ENCODE measurements at places on chromosomes 12 and 14.

GRCh38 chr12:66668311-66668710, 10.6 kb downstream of the GRIP1 start:
- no peak for DNase-seq

DNA sequence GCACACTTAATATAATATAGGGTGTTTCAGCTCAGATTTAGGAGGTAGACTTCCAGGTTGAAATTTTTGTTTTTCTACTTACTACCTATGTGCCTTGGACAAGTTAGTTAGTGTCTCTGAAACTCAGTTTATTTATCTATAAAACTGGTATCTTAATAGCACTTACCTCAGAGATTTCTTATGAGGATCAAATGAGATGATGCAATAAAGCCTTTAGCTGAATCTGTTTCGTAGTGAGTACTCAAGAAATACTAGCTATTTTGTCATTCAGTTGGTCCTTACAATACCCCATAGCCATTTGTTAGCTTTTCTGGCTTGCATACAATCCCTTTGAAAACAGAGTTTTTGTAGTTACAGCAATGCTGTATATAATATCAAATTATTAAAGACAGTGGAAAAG, 497.0 kb downstream of the NRXN3 start:
- no peak for DNase-seq

- peak; percentile 85 for DNase-seq
Measured at GRCh38 chr12:57001448-57001906, 4.9 kb downstream of the ZBTB39 start.

- no peak for DNase-seq
Measured at GRCh38 chr14:29687071-29687765, 240.4 kb downstream of the PRKD1 start.

- DNase-seq, result no peak
Measured at GRCh38 chr12:65596514-65597091, 227.7 kb upstream of the HMGA2 start.

DNA sequence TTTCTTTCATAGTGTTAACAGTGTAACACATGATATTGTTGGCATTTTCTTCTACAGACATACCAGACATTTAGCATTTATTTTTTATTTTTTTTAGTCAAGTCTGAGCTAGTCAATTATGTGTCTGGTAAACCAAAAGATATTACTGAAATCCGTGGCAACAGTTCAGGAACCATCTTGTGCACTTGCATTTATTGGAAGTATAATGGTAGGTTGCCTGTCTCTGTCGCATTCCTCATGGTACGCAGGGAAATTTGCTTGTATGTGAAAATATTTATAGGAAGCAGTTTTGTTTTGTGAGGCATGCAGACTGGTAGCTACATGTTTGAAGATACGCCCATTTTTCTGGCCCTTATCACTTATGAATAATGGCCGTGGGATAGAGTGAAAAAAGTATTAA, 186.1 kb upstream of the SLC38A2 start:
- no peak for DNase-seq

- peak; percentile 8 for DNase-seq
Measured at GRCh38 chr12:107091989-107092641, 1.2 kb downstream of the CRY1 start.

DNA sequence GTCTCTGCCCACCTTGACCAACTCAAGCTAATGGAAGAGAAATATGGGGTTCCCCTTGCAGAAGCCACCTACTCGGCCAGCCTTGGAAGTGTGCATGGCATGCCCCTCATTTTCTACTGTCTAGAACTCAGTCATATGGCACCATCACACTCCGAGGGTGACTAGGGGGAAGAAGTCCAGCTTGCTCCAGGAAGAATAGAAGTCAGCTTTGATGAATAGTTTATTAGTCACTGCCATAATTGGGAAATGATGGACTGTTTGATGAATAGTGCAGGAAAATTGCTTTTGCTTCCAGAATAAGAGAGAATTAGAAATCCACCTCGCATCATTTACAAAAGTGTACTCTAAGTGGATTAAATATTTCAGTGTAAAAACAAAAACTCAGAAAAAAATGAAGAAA, 1030.6 kb downstream of the VRK1 start:
- DNase-seq, result no peak

DNA sequence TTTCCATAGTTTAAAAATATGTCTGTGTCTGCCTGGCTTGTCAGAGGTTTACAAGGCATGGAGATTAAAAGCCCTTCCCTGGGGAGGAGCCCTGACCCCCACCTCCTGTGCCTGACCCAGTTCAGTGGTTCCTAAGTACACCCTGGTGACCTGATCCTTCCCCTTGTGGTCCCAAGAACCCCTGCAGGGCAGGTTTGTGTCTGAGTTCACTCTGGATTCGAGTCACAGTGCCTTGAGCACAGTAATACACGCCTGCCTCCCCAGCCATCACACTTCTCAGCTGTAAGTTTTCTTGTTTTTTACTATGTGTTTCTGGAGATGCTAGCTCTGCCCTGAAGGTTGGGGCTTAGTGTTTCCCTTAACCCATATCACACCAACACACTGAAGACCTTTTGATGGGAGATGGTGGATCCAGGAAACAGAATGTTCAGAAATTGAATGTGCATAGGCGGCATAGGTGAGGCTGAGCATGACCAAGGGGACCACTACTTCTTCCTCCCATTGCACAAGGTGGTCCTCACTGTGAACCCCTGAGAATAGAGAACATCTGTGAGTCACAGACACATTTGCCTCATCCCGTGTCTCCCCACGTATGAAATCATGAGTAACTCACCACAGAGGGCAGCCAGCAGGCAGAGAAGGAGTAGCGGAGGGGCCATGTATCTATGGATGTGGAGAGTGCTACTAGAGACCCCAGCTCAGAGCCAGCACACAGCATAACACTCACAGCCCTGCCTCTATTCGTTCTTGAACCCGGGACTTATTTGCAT, 962.9 kb downstream of the TMEM121 start:
- DNase-seq, result peak; percentile 59

GRCh38 chr14:88026890-88027289, 22.0 kb downstream of the GPR65 start:
- no peak for DNase-seq

DNA sequence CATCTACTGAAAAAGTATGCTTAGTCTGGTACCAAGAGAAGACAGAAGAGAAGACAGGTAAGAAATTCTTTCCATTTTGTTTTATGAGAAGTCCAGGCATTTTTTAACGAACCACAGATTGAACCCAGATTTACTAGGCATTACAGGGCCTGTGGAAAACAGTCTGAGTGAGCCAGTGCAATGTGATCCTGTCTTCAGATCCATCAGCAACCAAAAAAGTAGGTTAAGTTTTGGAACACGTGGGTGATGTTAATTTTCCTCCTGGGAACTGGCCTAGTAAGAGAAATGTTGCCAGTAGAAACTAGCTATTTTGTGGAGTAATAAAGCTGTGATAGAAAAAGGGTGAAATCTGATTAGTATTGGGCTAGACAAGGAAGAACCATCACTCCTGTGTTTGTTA, 440.9 kb upstream of the SEL1L start:
- DNase-seq, result no peak

DNA sequence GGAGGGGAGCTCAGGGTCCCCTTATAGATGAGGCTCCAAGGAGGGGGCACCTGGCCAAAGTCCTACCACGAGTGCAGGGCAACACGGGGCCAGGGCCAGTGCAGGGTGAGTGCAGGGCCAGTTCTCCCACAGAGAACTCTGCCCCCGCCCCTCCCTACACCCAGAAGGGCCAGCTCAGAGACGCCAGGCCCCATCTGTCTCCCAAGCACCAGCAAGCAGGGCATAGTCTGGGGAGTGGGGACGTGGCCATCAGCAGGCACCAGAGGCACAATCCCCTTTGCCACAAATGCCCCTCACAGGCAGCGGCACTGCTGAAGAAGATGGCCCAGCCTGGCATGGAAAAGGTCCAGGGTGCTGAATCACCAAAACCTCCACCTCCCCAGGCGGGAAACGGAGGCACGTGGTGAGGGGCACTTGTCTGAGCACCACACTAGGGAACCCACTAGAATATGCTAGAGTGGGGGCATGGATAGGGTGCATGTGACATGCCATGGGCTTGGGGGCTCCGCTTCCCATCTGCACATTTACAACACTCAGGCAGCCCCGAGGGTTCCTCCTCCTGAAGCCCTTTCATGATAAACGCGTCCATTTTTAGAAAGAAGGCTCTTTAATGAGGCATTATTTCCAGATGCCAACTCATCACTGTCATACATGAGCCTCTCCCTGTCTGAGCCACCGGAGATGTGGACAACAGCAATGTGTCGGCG, 17.8 kb downstream of the CCDC85C start:
- DNase-seq, result no peak

DNA sequence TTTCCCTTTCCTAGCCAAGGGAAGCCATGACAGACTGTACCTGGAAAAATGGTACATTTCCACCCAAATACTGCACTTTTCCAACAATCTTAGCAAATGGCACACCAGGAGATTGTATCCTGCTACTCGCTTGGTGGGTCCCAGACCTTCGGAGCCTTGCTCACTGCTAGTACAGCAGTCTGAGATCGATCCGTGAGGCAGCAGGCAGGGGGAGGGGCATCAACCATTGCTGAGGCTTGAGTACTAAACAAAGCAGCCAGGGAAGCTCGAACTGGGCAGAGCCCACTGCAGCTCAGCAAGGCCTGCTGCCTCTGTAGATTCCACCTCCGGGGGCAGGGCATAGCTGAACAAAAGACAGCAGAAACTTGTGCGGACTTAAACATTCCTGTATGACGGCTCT, 218.8 kb downstream of the LRIG3 start:
- DNase-seq, result no peak

- no peak for DNase-seq
Measured at GRCh38 chr12:6279256-6279628, 31.2 kb upstream of the PLEKHG6 start.

- DNase-seq, result no peak
Measured at GRCh38 chr12:96445691-96446583, 43.4 kb upstream of the CFAP54 start.

DNA sequence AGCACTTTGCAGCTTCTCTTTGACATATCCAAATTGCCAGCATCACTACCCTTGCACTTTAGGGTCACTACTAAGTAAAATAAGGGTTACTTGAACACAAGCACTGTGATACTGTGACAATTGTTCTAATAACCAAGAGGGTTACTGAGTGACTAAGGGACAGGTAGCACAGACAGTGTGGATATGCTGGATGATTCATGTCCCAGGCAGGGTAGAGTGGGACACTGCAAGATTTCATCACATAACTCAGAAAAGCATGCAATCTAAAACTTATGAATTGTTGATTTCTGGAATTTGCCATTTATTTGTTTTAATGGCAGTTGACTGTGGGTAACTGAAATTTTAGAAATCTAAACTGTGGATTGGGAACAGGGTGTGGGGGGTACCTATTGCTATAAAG, 218.8 kb downstream of the KITLG start:
- no peak for DNase-seq

GRCh38 chr12:70290116-70290515, 46.9 kb downstream of the CNOT2 start:
- DNase-seq, result no peak

DNA sequence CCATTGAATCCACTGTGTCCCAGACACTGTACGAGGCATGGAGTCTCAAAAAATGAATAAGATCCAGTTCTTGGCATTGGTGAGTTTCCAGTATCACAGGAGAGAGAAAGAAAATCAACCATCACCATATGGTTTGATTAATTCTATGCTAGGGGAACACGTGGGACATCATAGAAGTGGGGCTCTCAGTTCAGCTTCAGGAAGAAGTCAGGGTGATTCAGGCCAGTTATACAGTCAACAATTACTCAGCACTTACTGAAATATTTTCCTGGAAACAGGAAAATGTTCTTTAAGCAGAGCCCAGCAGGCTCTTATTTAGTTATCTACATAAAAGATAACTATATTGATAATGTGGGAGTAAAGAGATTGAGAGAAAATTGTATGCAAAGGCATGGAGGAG, 407.2 kb downstream of the NOVA1 start:
- DNase-seq, result no peak

GRCh38 chr14:32545506-32546210, 216.6 kb downstream of the AKAP6 start:
- no peak for DNase-seq

DNA sequence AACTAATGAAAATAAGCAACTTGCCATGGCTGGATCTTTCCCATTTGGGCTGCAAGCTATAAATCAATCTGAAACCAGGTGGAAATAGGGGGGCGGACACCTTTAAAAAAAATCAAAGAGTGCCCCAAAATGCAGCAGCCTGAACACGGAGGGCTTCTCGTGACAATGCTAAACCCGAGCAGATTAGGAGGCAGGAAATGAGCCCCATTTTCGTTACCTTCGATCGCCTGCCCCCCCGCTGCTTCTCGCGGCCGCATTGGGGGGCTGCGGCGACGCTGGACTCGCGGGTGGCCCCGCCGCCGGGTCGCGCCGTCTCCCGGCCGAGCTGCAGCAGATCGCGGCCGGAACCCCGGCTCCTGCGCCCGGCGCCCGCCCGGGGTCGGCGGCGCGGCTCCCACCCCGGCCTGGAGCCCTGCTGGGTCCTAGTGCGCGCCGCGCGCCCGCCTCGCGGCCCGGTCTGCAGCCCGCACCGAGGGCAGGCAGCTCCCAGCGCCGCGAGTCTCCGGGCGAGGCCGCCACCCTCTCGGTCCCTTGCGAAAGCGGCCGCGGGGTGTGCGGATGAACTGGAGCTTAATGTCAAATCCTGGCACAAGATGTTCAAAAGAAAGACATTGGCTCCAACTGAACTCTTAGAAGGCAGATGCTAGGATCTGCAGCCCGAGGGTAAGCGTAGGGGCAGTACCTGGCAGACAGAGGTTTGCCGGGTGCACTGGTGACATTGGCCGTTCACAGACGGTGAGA, 201.9 kb upstream of the FOXN3 start:
- peak; percentile 64 for DNase-seq

GRCh38 chr14:61518403-61518802, 176.9 kb upstream of the HIF1A start:
- DNase-seq, result no peak

DNA sequence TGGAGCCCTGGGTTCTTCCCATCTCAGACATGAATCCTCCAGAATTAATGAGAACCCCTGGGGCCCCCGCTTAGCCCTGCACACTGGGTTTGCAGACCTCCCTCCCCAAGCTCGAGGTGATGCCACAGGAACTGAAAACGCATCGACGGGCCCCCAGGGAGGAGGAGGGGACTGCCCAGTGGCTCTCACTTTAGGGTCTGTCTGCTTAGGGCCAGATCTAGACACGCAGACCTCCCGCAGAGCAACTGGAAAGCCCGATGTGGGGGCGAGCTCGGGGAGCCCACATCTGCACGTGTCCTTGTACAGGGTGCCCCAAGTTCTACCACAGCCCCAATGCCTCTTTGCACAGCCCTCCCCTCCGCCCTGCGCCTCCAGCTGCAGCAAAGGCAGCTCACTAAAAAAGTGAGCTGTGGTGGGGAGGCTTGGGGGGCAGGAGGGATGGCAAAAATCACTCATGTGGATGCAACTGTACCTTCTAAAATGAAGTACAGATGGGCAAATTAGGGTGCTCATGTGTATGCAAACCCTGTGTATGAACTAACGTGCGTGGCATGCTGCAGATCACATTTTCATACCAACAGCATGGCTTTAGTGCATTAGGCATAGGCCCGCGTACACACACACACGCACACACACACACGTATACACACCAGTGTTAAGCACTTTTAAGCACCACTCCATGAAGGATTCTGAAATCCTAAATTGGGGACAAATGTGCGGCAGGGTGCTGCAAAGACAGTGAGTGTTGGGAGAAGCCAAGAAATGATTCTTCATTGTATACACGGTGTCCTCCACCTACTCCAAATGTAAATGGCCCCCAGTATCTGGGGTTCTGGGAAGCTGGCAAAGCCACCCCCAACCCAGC, 99.9 kb upstream of the MAP1LC3B2 start:
- no peak for DNase-seq

- DNase-seq, result no peak
Measured at GRCh38 chr14:103833711-103834110, 13.7 kb downstream of the PPP1R13B start.

GRCh38 chr12:39902821-39903220, 203.1 kb downstream of the SLC2A13 start:
- no peak for DNase-seq

- DNase-seq, result no peak
Measured at GRCh38 chr12:46573347-46573658, 200.7 kb upstream of the SLC38A2 start.
